Lower lobe of right lung (tissue), 2 donors: ENCODE measurements at places on chromosomes 7 and 10. TPM values are rescaled to one million over a fixed set of nuclear protein-coding genes. Genes with fewer than 3 reads are reported as not detected.

DNA sequence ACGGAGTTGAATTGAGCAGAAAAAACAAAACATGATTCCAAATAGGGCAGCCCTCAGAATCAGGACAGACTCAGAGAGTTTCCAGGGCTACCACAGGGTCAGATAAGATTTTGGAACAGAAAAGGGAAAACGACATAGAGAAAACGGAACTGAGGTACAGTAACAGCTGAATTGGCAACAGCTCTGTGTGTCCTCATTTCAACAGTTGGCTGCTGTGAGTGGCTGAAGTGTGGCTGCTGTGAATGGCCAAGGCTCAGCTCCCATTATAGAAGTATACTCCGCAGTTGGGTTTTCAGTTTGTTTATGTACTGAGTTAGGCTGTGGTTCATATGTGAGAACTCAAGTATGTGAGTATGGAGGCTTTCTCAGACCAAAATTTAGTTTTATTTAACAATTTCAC is 32.0 kb downstream of the ANTXRL start:
- no peak for DNase-seq

GRCh38 chr7:2445898-2446555 is 30.2 kb downstream of the GRIFIN start:
- DNase-seq: no peak

Gene CDK14
- 58.6 TPM for total RNA-seq

Gene IQUB
- 3.2 TPM for total RNA-seq

Gene PTN
- total RNA-seq: 6.3 TPM
